ENCODE measurements at places on chromosomes 5 and 9.

GRCh38 chr5:171074747-171075146 lies 212.9 kb downstream of the RANBP17 start:
- DNase-seq, result no peak

GRCh38 chr5:82812575-82812974 lies 264.6 kb downstream of the TMEM167A start:
- no peak for DNase-seq

DNA sequence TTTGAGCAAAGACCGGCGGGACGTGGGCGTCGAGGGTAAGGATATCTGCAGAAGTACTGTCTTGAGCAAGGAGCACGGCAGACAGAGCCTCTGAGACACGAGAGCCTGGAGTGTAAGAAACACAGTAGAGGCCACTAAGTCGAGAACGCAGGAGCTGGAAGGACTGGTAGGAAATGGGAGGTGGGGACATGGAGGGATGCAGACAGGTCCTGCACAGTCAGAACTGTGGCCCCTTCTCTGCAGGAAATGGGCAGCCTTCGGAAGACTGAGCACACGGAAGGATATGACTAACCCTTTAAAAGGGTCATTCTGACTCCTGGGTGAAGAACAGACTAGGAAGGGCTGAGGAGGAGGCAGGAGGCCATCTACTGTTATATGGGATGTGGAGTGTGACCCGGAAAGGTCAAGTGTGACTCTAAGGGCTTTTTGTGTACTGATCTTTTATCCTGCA lies 1.4 kb upstream of the CAMSAP1 start:
- DNase-seq, result no peak

- no peak for DNase-seq
Measured at GRCh38 chr5:178785999-178786398, 55.5 kb upstream of the ZNF354A start.

DNA sequence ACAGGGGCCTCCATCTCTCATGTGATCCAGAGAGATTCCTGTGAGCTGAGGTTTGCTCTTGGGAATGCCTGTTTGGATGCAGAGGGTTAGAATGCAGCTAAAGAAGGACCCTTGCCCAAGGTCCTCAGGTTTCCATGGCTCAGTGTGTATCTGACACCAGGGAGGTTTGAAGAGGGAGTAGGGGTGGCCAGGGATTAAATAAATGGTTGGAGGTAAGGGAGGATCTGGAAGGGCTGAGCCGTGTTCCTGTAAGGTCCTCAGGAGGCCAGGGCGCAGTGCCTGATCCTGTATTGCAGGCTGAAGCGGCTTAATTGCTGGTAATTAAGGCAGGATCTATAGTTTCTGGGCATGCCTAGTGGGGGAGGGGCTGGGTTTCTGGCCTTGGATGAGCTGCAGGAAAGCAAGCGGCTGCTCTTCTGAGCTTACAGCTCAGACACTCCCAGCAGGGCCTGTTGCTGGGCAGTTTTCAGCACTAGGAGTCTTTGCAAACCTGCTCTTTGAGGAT lies 41.5 kb upstream of the MAP1B start:
- DNase-seq, result no peak

GRCh38 chr5:139262742-139263445 lies 30.6 kb upstream of the MATR3 start:
- no peak for DNase-seq

GRCh38 chr5:128276537-128277216 lies 193.1 kb downstream of the SLC12A2 start:
- no peak for DNase-seq

GRCh38 chr5:38879078-38879460 lies 33.3 kb downstream of the OSMR start:
- DNase-seq, result no peak

- no peak for DNase-seq
Measured at GRCh38 chr9:89548071-89548638, 50.2 kb upstream of the SEMA4D start.

GRCh38 chr9:71096421-71097108 lies 24.9 kb downstream of the TRPM3 start:
- no peak for DNase-seq

GRCh38 chr5:173192561-173192960 lies 42.4 kb downstream of the NKX2-5 start:
- DNase-seq, result no peak

GRCh38 chr5:88760527-88760926 lies 122.5 kb downstream of the MEF2C start:
- DNase-seq, result no peak

DNA sequence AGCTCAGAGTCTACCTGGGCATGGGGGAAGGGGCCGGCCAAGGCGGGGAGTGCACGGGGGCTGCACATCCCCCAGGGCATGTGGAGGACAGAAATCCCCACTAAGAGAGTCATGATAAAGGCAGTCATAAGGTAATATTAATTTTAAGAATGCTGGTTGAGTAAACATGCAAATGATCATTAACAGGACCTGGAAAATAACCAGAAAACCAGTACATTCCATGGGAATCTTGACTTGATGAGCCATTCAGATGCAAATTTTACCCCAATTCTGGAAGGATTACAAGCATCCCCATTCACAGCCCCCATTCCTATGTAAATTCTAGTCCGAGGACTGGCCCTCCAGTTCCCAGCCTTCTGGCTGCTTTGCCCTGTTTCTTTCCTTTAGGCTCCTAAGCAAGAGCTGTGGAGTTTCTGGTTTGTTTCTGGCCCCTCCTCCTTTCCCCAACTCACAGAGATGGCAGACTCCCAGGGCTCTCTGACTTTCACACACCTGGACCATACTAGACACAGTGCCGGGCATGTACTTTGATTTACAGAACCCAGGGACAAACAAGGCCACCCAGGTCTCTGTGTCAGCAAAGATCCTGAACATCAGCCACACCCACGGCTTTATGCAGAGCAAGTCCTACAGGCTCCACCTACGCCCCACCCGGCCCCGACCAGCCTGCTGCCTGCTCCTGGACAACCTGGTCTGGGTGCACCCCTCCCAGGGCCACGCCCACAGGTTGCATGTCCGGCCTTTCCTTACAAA lies 62.7 kb downstream of the SEMA4D start:
- DNase-seq, result no peak

GRCh38 chr5:74192606-74193299 lies 447.8 kb downstream of the ENC1 start:
- DNase-seq, result no peak

DNA sequence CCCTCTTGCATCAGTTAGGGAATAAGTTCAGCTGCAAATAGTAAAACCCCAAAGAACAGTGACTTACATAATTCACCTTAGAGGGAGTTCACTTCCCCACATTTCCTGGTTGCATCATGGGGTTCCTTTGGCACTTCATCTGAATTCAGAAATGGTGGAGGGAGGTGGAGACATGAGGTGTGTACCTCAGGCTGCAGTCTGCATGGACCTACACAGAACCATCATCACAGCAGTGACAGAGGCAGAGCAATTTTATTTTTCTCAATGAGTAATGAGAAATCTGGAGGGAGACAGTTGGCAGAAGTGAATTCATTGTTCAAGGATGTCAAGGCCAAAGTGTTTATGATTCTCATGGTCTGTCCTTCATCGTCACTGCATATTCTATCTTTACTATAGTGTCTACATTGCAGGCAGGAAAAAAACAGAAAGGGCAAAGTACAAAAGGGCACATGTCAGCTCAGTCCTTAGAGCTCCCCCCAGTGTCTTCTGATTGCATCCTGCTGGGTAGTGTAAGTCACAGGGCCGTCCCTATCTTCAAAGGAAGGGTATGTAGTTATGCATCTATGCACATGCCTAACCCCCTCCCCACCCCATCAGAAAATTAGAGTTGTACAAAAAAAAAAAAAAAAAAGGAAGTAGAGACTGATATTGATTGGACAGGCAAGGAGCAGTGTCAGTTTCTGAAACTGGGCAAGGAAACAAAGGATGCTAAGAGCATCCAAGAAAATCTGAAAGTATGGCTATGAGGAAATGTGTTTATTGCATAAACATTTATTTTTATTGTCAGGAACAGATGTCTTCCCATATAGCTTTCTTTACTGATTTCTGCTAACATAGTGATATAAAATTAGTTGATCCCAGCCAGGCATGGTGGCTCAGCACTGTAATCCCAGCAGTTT lies 132.7 kb upstream of the APC start:
- DNase-seq, result no peak

DNA sequence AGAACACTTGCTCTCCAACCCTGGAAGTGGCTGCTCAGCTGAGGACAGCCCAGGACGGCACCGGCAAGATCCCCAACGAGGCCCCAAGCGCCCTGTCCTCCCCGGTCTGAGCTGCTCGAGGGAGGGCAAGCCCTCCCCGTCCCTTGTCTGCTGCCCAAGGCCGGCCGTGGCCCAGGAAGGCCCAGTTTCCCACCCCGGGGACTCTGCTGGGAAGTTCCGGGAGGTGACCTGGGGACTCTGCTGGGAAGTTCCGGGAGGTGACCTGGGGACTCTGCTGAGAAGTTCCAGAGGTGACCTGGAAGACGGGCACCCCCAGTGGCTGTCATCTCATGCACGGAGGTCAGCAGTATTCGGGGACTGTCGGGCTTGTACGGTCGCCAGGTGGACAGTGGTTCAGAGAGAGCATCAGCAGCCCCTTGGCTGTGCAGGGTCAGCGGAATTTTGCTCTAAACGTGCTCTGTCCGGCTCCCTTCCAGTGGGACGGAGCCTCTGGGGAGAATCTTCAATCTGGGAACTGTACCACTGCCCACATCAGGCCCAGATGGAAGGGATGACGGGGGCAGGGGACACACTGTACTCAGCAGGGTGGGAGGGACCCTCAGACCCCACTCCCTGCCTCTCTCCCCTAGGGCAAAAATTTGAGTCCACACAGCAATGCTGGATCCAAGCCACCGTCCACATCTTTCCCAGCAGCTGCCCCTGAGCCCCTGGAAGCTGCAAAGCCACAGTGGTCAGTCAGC lies 7.2 kb downstream of the NACC2 start:
- DNase-seq, result no peak

DNA sequence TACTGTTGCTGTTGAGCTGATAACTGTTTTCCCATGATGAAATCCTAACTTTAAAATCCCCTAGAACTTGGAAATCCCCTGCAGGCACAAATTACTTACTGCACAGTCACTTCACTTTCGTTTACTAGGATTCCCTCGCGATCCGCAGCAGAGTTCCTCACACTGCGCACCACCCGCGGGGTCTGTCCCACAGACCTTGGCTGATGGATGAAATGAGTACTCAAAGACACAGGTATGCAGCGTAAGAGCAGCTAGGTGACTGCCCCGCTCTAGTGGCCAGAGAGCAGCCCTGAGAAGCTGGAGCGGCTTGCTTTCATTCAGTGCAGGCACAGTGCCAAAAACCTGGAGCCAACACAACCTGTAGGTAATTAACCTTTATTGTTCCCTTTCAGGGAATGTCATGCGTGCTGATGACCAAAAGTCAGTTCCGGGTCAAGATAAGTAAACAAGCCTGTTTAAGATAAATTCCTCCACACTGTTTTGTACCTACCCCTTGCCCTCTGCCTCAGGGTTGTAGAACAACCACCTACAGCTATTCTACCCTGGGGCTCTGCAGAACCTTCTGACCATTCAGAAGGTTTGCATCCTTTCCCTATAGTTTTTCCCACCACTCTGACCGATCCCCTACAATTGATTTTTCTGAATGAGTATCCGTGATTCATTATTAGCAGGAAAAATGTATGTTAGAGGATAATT lies 191.2 kb downstream of the CDH9 start:
- no peak for DNase-seq

- no peak for DNase-seq
Measured at GRCh38 chr5:6868575-6869215, 155.5 kb downstream of the TENT4A start.

GRCh38 chr9:70564468-70565335 lies 150.2 kb upstream of the KLF9 start:
- DNase-seq, result no peak

GRCh38 chr9:121921444-121921843 lies 171.7 kb downstream of the TTLL11 start:
- DNase-seq, result no peak

GRCh38 chr9:132828201-132828770 lies 49.8 kb downstream of the AK8 start:
- no peak for DNase-seq

- no peak for DNase-seq
Measured at GRCh38 chr9:90027296-90027790, 422.5 kb downstream of the GADD45G start.

- DNase-seq, result no peak
Measured at GRCh38 chr5:3031733-3032378, 280.4 kb upstream of the IRX2 start.

GRCh38 chr5:11126844-11127243 lies 365.8 kb upstream of the DAP start:
- no peak for DNase-seq

GRCh38 chr5:171494452-171495121 lies 75.1 kb downstream of the FGF18 start:
- DNase-seq, result no peak

GRCh38 chr5:82106756-82107155 lies 134.9 kb downstream of the ATG10 start:
- DNase-seq, result no peak

DNA sequence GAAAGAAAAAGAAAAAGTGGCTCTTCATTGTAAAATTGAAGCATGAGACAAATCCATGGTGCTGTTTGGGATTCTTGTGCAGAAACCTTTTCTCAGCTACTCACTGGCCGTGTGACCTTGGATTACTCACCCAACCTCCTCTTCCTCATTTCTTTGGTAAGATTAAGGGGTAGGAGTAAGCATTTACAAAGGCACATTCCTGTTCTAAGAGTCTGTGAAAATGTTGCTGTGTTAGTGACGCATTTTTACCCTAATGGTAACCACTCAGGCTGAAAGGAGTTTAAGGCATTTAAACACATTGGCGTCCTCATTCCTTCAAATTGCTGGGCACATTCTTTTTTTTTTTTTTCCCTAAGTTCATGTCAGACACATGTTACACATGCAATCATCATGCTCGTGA lies 4.3 kb downstream of the RAI14 start:
- DNase-seq, result no peak

GRCh38 chr9:135969064-135969683 lies 8.0 kb upstream of the UBAC1 start:
- DNase-seq, result no peak

- no peak for DNase-seq
Measured at GRCh38 chr5:58069846-58070245, 390.0 kb downstream of the PLK2 start.

GRCh38 chr5:6448622-6449464 lies at the start of gene UBE2QL1:
Gene UBE2QL1, plus strand, starts transcription at chr5:6448859. Its CDS starts 35 bp downstream, at chr5:6448894.
- no peak for DNase-seq

DNA sequence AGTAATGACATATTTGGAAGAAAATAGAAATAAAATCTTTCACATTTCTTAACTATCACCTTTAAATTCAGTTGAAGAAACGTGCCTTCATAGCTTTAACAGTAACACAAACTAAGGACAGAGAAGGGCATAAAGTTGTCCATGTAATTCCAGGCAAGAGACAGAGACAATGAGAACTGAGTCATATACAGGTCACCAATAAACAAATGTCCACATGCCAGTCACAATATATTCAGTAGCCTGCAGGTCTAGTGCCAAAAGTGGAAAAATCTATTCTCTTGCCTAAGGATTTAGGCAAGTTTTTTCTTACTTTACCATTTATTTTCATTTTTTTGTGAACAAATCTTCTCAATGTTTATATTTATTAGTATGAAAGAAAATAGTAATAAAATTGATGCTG lies 1711.5 kb upstream of the NUDT12 start:
- no peak for DNase-seq

DNA sequence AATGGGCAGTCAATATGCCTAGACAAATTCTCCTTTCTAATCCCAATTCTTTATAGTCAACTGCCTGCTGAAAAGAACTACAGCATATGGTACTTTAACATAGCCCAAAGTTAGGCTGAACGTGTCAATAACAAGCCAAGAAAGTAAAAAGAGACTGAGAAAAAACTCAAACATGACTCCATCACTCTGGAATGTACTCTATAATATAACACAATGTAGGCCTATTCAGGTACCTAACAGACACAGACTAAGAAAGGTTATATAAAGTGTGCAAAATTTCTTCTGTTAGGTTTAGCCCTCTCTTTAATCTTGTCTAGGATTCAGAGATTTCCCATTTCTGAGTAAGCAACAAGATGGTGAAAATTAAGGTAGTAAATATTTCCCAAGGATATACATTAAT lies 209.7 kb upstream of the PRR16 start:
- no peak for DNase-seq
